CD4-positive, alpha-beta T cell treated with Interferon alpha-2 for 1 hour (primary cell): ENCODE measurements at places on chromosomes 13 and 19.
A peak's percentile ranks its signal among the peaks of the same experiment; 100 is the strongest.

GRCh38 chr13:29534083-29534482 lies 61.4 kb downstream of the SLC7A1 start:
- no peak for DNase-seq

- DNase-seq, result no peak
Measured at GRCh38 chr19:44816301-44816700, 7.4 kb downstream of the BCAM start.

DNA sequence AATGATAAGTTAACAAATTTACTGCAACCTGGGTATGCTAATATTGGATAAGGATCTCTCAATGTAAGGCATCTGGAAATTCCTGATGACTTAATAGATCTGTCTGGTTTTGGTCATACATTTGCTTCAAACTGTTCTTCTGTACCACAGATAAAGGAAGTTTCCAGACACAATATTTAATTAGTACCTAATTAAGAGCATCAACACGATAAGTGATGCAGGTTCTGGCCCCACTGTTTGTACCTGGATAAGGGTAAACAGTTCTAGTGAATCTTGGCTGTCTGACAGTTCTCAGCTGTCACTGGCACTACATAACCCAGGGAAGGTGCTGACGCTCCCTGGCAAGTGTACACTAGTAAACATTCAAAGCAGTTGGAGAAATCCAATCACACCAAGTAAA lies 165.6 kb downstream of the MZT1 start:
- DNase-seq, result no peak

GRCh38 chr19:8116437-8117293 lies 32.7 kb downstream of the FBN3 start:
- DNase-seq, result no peak

DNA sequence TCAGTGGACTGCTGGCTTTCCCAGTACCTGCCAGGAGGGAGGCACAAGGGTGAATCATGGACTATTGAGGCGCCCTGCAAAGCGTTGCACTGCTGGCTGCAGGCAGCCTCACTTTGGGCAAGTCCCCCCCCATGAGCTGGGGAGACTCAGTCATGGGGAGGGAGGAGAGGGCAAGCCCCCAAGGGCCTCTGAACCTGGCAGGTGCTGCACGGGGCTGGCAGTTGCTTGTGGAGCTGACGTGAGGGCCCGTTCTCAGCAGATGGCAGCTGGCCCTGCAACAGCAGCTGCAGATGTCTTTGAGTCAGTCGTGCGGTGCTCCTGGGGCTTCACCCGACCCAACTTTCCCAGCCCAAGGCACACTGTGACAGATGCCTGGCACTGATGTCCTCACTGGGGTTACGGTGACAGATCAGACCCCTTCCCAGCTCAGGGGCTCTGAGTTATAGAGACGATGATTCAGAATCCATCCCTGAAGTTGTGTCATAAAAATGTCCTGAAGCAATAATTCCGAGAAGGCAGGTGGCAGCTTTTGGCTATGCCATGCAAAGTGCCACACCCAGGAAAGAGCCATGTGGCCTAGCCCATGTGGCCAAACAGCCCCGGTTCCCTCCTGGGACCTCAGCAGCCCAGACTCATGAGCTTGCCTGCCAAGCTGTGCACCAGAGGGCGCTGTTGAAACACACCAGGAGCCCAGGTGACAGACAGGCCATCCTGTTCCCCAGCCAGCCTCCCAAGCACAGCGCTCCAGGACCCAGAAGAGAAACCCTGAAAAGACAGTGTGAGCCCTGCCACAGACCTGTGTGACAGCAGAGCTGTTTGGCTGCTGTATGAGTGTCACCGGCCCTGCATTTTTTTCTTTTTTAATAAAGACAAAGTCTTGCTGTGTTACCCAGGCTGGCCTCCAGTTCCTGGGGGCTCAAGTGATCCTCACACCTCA lies 53.6 kb upstream of the LDLR start:
- peak; percentile 87 for DNase-seq

DNA sequence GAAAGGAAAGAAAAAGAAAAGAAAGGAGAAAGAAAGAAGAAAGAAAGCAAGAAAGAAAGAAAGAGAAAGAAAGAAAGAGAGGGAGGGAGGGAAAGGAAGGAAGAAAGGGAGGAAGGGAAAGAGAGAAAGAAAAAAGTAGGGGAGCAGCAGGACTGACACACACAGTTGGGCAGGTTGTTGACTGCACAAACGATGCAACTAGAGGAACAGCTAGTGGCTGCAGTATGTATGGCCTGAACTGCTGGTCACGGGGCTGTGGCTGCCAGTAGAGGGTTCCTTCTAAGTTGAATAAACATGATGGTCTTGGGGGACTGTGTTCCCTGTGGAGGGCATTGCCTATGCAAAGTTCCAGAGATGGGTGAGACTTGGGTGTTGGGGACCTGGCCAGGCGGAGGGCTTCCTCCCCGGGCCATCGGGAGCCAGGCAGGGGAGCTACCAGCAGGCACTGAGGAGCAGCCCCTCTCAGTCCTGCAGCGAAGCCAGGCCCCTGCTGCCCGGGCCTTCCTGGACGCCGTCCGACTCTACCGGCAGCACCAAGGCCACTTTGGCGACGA lies 16.7 kb upstream of the COLGALT1 start:
- DNase-seq, result no peak

- no peak for DNase-seq
Measured at GRCh38 chr19:660793-661426, 2.1 kb downstream of the RNF126 start.

GRCh38 chr19:7740682-7741054 lies 6.7 kb downstream of the CD209 start:
- no peak for DNase-seq

GRCh38 chr19:47373246-47374240 lies 24.4 kb downstream of the DHX34 start:
- DNase-seq, result no peak

DNA sequence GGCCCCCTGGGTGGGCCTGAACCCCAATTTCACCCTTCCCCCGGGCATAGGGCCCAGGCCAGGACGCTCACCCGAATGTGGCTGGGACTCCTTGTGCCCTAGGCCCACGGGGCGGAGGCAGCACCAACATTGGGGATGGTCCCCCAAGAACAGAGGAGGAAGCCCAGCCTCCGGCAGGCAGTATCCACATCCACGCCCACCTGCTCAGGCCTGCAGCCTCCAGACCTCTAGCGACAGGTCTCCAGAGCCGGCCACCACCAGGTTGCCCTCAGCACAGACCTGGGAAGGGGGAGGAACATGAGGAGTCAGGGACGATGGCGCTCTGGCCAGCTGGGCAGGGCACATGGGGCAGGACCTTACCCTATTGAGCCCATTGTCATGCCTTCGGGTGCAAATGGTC lies 1.2 kb downstream of the GNG14 start:
- no peak for DNase-seq

GRCh38 chr13:86870444-86870843 lies 800.7 kb upstream of the SLITRK5 start:
- no peak for DNase-seq
